Skin of body (tissue), 3 donors: ENCODE measurements at places on chromosomes 2 and 18. TPM values are rescaled to one million over a fixed set of nuclear protein-coding genes. Genes with fewer than 3 reads are reported as not detected.

IFIH1 gene
- 8.3 TPM for total RNA-seq

PDCD1 gene
- total RNA-seq, result 0.10 TPM

RAB12 gene
- total RNA-seq, result 60.5 TPM

DNA sequence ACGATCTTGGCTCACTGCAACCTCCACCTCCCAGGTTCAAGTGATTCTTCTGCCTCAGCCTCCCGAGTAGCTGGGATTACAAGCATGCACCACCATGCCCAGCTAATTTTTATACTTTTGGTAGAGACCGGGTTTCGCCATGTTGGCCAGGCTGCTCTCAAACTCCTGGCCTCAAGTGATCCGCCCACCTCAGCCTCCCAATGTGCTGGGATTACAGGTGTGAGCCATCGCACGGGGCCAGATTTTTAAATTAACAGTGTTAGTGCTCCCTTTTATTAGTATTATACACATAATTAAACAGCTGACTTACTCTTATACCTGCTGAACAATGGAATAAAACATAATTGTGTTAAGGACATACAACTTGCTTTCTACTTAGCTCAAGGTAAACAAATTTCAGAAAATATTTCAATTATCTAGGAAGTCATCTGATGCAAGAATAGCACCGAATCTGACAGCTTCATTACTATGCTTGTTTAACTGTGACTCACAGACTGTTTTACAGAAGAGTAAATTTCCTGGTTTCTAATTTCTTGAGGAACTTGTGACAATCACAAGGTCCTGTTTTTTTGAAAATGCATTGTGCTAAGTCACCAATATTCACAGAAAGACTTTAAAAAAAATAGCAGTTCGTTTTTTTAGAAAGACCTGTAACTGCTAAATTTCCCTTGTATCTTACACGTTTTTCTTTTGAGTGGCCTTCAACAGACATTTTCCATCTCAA, 51.2 kb downstream of the SPIRE1 start:
- DNase-seq, result no peak

DNA sequence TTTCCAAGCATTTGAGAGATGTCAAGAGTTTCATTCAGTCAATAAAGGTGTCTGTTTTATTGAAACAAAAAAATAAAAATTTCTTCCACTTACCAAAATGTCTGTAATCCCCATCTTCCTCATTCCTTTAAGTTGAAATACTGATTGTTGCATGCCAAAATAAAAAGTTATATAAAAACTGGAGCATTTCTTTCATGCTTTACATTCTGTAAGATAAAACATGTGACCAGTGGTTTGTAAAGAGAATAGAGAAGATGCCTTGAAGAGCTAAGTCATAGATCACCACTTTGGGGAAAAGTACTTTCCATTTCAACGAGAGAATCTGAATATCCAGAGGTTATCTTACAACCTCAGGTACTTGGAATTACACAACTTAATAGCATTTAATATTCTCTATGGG, 35.9 kb upstream of the MYO1B start:
- no peak for DNase-seq

- DNase-seq, result no peak
Measured at GRCh38 chr2:216233281-216233995, 124.3 kb downstream of the XRCC5 start.

DNA sequence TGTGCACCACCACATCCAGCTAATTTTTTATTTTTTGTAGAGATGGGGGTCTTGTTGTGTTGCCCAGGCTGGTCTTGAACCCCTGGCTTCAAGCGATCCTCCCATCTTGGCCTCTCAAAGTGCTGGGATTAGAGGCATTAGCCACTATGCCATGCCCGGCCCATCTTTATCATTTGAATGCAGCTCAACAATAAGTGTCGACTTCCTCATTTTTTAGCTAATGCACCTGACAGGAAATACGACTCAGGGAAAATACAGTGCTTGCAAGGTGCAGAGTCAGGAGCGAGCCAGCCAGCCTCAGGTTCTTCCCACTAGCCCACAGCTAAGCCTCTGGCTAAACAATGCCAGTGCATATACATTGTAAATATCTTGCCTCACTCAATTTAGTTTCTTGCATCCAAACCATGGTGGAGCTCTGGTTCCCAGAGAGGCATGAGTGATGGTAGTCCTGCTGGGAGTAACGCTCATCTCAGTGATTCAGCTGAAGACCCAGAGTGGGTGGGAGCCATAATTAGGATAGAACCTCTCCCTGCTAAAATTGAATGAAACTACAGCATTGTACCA, 135.0 kb downstream of the TGIF1 start:
- DNase-seq, result no peak

GRCh38 chr2:71776227-71776626, 322.9 kb downstream of the DYSF start:
- DNase-seq, result no peak

- peak; percentile 5 for DNase-seq
Measured at GRCh38 chr2:210503725-210504191, 27.2 kb upstream of the LANCL1 start.

- no peak for DNase-seq
Measured at GRCh38 chr18:8365528-8365927, 243.7 kb upstream of the RAB12 start.

GRCh38 chr18:45566025-45566740, 49.1 kb upstream of the SLC14A2 start:
- DNase-seq, result peak; percentile 42

GRCh38 chr2:199663157-199663556, 187.8 kb downstream of the FTCDNL1 start:
- no peak for DNase-seq
